Activated CD4-positive, alpha-beta T cell treated with anti-CD3 and anti-CD28 coated beads, Interleukin-2, amount 50 U/mL, for 16 hours (primary cell): ENCODE measurements at places on chromosomes 3 and 15.

- no peak for DNase-seq
Measured at GRCh38 chr15:44018151-44018550, 176.9 kb downstream of the FRMD5 start.

DNA sequence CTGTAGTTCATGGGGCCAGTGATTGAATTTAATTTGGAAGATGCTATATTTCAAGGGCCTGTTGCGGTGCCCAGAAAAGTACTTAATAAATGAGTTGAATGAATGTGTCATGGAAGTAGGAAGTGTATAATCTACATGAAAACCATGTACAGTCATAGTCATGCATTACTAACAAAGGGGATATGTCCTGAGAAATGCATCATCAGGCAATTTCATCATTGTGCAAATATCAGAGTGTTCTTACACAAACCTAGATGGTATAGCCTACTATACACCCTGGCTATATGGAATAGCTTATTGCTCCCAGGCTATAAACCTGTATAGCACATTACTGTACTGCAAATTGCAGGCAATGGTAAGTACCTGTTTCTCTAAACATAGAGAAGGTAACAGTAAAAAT lies 10.7 kb upstream of the MYO5C start:
- no peak for DNase-seq

DNA sequence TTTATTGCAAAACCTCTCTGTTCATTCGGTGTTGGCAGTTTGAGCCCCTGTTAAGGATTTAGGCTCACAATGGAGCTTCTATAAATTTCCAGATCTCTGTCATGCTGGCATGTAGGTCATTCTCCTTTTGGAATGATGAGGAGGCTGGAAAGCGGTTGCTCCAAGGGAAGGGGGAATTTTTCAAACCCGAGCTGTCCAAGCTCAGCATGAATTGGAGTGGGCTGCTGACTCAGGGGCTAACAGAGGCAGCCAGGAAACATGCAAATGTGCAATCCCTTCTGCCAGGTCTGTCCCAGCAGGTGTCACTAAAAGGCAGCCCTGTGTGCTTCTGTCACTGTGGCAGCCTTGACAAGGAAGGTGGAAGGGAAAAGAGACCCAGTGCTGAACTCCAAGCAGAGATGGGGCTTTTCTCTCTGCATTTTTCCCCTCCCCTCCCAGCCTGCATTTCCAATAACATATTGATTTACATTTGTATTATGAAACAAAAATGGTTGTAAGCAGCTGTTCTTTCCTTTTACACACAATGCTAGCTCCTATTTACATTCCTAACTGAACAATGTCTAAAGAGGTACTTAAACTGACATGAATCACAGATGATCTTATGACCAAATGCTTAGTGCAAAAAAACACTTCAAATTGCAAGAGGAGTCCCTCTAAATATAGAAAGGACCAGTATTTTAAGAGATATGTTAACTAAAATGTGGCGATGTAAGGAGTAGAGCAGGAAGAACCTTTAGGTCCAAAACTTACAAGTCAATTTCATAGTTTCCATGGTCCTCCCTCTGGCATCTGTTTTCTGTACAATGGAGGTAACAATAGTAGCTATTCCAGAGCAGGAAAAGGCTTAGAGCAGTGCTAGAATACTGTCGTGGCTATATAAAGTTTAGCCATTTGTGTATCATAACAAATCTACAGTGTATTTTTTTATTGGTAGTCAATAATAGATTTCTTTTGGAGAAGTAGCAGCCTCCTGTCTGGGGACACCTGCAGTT lies 84.5 kb upstream of the ATP10A start:
- no peak for DNase-seq

DNA sequence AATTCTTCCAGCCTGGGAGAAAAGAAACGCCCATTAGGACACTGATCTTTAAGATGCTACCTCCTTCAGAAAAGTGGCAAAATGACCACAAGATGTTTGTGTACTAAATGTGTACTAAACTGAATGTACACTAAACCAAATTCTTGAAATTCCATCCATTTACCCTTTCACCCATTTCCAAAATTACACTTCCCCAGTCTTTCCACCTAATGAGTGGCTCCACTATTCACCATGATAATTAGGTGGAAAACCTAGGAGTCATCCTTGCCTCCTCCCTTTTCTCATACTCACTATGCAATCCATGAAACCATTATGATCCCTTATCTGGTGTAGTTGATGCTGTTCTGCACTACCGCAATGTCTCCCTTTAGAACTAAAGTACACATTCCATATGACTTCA lies 452.1 kb upstream of the THBS1 start:
- DNase-seq: no peak

DNA sequence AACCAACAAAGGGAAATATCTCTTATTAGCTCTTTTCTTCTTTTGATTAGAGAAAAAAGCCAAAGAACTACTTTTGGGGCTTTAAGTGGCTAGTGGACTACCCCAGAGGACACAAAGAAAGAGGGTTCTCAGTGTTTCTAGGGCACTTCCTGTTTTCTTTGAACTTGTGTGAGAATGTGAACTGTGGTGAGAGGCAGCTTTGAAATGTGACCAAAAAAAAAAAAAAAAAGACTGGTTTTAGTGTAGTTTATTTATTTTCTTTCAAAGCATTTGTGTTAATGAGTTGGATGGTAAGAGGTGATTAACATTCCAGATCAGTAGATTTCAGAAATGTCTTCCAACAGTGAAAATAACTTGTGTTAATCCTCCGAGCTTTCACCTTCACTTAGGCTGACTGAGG lies 32.4 kb downstream of the SELENOT start:
- DNase-seq: peak; percentile 34

DNA sequence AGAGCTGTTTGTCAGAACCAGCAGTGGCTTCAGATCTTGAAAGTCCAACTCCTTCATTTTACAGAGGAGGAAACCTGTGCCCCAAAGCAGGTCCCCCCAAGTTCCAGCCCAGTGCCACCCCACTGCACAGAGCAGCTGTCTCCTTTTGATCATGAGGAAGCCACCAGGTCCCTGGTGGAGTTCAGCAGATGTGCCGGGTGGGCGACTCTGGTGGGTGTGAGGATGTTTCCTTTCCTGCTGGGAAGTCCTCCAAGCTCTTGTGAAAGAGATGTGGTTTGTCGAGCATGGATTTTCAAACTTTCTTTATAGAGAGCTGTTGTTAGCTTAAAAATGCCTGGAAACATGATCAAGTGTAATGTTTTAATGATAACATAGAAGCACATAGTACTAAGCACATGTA lies 52.0 kb downstream of the SMAD3 start:
- DNase-seq: no peak

DNA sequence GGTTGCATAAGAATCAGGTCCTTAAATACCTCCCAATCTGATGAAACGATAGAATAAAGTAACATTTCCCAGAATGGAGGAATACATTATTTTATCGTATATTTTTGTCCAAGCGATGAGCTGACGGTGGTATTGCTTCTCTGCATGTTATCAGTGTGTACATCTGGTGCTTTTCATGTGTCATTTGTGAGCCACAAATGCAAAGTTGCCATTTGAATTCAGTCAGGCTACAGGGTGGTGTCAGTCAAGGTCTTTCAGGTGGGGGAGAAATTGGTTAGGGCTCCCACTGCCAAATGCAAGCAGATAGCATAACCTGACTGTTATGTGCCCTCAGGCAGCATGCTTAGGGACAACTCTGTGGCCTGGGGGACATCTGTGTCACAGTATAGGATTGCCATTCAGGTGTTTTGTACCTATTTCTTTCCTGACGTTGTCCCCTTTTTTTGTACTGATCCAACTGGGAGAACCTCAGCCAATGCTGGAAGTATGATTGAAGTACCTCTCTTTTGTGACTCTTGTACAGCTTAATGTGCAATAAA lies 26.5 kb upstream of the TIMP4 start:
- DNase-seq: no peak

GRCh38 chr3:96354742-96355141 lies 459.7 kb upstream of the EPHA6 start:
- DNase-seq: no peak

GRCh38 chr3:134079761-134080160 lies 50.0 kb upstream of the SLCO2A1 start:
- DNase-seq: no peak

DNA sequence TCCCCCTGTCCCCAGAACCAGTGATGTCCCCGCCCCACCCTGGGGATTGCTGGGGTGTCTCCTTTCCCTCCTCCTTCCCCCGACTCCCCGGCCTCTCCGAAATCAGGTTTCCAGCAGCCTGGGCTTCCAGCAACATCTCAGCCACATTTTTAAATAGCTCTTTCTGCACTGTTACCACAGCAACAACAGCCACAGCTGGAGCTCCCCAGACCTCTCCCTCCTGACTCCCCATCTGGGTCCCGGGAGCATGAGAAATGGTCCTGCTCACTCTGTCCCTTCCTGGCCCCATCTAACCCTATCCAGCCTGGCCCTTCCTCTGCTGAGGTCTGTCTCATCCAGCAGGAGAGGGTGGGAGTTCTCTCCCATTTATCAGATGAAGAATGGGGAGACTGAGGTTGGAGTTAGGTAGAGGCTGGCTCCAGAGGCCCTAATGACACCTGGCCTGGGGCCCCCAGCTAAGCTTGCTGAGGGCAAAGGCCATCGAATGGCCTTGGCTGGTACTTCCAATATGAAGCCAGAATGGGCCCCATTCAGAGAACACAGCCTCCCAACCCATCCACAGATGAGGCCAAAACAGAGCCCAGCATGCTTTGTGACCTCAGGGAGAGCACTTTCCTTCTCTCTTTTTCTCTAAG lies 1.5 kb downstream of the CAMK1 start:
- DNase-seq: no peak

DNA sequence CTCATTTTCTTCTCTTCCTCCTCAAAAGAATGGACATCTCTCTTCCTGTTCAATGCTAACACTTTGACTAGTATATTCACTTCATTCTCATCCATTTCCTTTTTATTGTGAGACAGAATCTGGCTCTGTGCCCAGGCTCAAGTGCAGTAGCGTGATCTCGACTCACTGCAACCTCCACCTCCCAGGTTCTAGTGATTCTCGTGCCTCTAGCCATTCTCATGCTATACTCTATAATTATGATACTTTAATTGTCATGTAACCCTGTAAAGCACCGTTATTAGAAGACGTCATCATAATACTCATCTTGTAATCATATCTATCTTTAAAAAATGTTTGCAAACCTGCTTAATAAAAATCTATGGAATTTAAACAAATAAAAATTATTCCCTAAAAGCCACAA lies 107.0 kb downstream of the SHOX2 start:
- DNase-seq: no peak

- no peak for DNase-seq
Measured at GRCh38 chr15:22944651-22945050, 35.5 kb downstream of the CYFIP1 start.

DNA sequence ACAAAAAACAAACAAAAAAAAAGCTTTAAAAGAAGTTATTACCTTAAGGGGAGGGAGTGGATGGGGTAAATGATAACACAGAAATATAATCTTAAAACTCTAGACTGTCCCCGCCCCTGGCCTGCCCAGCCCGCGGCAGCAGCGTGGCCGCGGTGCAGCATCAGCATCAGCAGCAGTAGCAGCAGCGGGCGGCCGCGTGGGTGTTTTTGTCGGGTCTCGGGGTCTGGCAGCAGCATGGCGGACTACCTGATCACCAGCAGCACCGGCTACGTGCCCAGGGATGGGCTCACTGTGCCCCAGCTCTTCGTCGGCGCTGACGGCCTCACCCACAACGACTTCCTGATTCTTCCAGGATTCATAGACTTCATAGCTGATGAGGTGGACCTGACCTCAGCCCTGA lies 80.0 kb upstream of the ANKRD28 start:
- no peak for DNase-seq

DNA sequence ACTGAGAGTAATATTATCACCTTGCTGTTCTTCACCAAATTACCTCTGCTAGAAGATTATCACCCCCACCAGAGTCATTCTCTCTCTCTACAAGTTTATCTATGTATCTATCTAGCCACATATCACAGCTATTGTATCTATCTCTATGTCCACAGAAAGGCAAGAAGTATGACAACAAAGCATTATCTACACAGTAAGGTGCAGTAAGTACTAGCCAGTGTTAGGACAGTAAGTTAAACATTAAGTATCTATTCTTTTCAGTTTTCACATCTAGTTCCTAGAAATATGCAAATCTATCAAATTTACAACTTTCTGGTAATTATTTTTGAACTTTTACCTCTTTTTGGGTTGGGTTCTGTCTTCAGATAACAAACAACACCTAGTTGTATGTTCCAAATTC lies 26.5 kb upstream of the XXYLT1 start:
- DNase-seq: no peak
